ENCODE measurements at places on chromosomes 1 and 21. TPM values are rescaled to one million over a fixed set of nuclear protein-coding genes. Genes with fewer than 3 reads are reported as not detected.
A peak's percentile ranks its signal among the peaks of the same experiment; 100 is the strongest.

Gene GUCA2B
- not detected for total RNA-seq

Gene FNDC5
- total RNA-seq = 17.0 TPM

DNA sequence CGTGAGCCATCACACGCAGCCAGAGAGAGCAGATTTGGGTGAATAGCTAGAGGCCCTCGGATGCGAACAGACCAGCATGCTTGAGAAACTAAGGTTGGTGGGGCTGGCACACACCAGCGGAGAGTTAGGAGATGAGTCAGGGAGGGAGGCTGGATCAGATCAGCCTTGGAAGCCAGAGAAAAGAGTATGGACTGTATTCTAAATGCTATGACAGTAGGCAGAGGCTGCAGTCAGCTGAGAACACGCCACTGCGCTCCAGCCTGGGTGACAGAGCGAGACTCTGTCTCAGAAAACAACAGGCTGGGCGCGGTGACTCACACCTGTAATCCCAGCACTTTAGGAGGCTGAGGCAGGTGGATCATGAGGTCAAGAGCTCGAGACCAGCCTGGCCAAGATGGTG, 4.0 kb upstream of the PLEKHM2 start:
- DNase-seq = no peak

Gene CRYZL1
- total RNA-seq = 33.9 TPM

Gene SLC2A5
- total RNA-seq = 0.57 TPM

- no peak for DNase-seq
Observed at GRCh38 chr1:219945795-219946194, 17.4 kb upstream of the SLC30A10 start.

Gene PTPRC
- total RNA-seq = 40.3 TPM

Gene PLPP3
- total RNA-seq = 138 TPM

DNA sequence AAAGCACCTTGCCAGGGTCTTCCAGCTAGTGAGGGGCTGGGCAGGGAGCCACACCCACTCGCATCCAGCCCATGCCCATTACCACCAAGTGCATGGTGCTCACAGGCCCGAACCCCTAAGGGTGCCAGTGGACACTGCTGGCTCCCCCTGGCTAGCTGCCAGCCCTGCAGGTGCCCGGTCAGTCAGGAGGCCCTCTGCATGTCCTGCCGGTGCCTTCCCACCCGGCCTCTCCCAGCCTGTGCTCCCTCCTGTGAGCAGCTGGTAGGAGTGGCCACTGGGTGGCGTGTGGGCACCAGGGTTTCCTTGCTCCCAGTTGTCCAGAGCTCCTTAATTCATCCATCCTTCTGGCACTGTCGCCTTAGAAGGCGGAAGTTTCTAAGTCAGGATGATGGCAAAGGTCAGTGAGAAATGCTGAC, 33.4 kb downstream of the QSOX1 start:
- no peak for DNase-seq

DNA sequence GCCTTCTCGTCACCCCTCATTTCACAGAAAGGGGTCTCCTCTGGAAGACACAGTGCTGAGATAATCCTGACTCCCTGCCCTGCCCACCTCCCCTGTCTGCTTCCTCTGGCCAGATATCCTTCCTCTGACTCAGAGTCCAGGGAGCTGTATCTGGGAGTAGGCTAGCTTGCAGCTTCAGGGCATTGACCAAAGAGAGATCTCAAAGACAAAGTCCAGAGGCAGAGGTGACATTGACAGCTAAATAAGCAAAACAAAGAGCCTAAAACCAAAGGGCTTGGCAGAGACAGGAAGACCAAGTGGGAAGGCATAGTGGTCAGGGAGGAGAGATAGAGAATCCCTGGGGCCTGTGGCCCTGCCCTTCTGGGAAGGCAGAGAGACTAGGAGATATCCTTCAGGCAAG, 64.9 kb downstream of the TNR start:
- DNase-seq = no peak

GRCh38 chr1:115412286-115412685, 74.2 kb upstream of the NGF start:
- DNase-seq = no peak

Gene LRRC71
- total RNA-seq = not detected

- DNase-seq = no peak
Observed at GRCh38 chr21:20642681-20643080, 355.5 kb upstream of the NCAM2 start.

DNA sequence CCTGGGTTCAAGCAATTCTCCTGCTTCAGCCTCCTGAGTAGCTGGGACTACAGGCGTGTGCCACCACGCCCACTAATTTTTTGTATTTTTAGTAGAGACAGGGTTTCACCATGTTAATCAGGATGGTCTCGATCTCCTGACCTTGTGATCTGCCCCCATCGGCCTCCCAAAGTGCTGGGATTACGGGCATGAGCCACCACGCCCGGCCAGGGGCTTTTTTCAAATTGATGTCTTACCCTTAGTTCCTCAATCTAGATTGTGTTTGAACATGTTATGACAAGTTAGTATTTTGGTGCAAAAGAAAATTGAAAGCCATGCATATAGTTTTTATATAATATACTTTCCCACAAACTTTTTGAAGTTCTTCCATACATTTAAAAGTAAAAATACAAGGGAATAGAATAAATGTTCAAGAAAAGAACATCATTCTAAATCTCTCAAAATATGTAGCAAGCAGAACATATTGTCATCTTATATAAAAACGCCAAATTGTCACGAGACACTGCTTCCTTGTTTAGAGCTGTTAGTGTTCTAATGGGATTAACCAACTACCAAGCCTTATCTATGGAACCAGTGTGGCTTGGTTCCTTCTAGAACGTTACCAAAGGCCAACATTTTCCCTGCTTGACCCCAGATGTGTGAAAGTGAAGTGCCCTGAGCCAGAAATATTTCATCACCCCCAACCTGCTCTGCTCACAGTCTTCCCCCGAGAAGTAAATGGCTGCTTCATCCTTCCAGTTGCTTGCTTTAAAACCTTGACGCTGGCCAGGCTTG, 9.5 kb upstream of the PLEKHM2 start:
- no peak for DNase-seq

DNA sequence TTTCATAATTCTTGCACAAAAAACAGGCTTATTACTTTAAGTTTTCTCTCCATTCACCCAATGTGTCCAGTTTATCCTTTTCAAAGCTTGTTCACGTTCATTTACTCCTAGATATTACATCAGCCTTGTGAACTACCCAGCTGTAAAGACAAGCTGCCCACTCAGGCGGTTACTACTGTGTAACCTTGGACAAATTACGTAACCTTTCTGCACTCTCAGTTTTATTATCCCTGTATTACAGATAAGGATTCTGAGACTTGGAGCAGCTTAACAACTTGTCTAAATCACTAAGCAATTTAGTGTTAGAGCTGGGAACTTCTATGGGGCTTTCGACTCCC, 20.5 kb upstream of the LPAR3 start:
- DNase-seq = no peak

DNA sequence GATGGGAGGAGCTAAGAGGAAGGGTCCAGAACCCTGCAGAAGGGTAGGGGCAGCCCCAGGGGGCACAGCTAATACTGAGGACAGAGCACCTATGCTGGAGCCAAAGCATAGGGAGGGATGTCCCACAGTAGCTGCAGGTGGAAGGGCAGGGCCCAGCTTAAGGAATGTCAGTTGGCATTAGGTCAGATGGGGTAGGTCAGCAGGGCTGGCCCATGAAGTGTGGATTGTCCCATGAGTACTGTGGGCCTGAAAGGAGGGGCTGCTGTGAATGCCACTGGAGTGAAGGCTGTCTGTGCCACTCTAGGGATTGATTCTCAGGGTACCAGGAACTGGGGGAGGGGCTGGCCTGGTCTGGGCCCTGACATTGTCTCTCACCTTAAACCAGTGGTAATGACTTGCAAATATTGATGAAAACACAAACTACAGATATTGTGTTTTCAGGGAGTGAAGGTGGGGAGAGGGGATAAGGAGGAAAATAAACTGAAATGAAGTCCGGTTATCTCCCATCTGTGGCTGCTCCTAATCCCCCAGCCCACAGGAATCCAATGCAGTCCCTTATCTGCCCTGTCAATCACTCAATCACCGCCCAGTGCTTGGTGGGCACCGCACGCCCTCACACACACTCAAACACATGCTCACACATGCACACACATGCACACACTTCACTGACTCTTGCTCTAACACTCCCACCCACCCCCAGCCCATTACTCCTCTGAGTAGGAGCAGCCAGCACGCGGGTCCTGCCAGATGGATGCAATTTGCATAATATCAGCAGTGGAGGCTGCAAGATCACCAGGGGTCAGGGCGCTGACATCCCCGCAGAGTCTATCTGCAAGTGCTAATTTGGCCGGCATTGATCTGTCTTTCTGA, 27.8 kb downstream of the DMAP1 start:
- DNase-seq = no peak

DNA sequence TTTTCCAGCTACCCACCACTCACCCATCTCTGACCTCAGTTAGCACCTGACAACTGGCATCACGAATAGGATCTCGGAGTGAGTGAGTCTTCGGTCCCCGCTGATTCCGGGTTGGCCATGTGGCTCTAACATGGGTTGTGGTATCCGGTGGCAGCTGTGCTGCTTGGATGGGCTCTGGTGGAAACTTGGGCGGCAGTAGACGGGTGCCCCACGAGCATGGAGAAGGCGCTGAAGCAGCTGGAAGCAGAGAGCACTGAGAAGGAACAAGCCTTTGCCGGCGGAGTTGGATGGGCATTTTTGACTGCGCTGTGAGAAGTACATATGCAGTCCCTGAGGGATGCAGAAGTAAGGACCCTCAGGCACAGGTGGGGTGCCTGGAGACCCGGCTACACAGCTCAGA, 1044.0 kb upstream of the ADGRL4 start:
- DNase-seq = no peak

Gene KRTAP11-1
- not detected for total RNA-seq

Gene TRIM58
- 0.42 TPM for total RNA-seq

Gene KIF26B
- total RNA-seq = 1.7 TPM

Gene OR6K3
- total RNA-seq = not detected

- no peak for DNase-seq
Observed at GRCh38 chr1:41670217-41670957, 185.9 kb upstream of the EDN2 start.

Gene KRTAP12-1
- total RNA-seq = not detected

DNA sequence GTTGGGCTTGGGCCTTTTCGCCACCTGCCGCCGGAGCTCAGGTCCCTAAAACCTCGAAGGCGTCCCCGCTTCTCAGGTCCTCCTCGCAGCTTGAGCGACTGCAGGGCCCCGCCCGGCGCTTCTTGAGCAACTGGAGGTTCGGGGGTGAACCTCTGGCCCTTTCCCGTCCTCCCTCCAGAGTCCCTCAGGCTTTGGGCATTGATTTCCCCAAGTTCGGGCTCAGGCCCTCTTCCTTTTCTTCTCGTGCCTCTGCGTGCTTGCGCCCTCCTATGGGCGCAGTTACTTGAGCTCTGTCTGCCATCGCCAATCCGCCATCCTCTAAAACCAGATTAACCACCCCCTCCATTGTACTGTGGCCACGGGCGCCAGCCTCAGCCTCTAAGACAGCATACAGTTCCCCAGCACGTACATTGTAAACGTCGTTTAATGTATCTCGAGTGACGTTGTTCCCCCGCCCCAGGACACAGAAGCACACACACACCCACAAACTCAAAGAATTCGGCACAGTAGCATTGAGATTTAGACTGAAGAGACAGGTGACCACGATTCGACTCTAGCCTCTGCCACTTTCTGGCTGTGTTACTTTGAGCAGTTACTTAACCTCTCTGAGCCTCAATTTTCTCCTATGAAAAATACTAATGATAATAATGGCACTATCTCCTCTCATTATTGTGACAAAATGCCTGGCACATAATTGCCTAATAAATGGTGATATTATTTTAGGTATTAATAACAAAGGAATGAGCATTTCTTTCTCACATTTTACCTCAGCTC, 22.6 kb downstream of the BTG2 start:
- DNase-seq = no peak

GRCh38 chr1:161266202-161266601, 7.7 kb downstream of the PCP4L1 start:
- DNase-seq = no peak

Gene TMCC2
- 6.0 TPM for total RNA-seq

Gene PLXNA2
- 41.6 TPM for total RNA-seq

- DNase-seq = peak; percentile 89
Observed at GRCh38 chr21:46093668-46094400, 4.1 kb upstream of the COL6A2 start.
